ENCODE measurements at places on chromosomes 11 and 22. TPM values are rescaled to one million over a fixed set of nuclear protein-coding genes. Genes with fewer than 3 reads are reported as not detected.

DNA sequence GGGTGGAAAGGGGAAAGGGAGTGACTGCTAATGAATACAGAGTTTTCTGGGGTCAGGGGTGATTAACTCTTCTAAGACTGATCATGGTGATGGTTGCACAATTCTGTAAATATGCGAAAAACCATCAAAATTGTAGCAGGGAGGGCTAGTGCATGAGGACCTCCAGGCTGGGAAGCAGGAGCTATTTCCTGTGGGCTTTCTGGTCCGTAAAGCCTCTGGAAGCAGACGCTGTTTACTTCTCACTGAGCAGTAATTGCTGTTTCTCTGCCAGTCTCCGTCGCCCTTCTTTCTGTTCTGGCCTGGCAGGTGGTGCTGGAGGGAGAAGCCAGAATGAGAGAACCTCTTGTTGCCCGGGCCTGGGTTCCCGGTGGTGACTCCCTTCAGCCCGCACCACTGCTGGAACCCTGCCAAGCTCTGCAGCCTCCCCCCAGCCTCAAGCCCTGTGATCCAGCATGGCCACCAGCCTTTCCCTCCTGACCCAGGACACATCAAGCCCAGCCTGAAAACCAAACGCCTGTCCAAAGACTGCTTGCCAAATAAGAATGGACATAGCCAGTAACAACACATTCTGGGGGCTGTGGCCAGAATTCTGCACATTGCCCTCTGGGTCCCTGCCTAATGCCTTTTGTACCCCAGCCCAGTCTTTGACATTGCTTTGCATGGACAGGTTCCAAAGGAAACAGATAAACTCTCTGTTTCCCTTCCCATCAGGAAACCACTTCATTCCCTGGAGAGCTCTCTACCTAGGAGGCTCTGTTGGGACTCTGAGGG lies 201.0 kb upstream of the NAV2 start:
- no peak for DNase-seq

GRCh38 chr22:49497266-49497665 lies 330.4 kb downstream of the BRD1 start:
- no peak for DNase-seq

- no peak for DNase-seq
These were observed 22.0 kb downstream of the ATG13 start for GRCh38 chr11:46639197-46639839.

DNA sequence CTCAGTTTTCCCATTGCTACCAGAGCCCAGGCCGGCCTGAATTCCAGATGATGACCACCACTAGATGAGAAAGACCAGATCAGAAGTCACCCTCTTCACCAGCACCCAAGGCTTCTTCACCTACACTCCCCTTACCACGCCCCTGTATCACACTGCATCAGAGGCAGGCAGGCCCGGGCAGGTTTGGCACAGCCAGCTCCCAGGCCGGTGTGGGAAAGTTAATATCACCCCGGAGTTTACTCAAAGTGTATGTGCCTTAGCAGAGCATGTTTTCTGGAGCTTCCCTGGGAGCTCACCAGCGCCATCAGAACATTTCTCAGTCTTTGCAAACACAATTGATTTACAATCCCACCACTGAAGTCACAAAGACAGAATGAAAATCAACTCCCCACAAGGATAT lies 47.5 kb upstream of the POU2AF1 start:
- DNase-seq = no peak

- no peak for DNase-seq
These were observed 19.5 kb upstream of the TCF20 start for GRCh38 chr22:42289671-42290541.

DNA sequence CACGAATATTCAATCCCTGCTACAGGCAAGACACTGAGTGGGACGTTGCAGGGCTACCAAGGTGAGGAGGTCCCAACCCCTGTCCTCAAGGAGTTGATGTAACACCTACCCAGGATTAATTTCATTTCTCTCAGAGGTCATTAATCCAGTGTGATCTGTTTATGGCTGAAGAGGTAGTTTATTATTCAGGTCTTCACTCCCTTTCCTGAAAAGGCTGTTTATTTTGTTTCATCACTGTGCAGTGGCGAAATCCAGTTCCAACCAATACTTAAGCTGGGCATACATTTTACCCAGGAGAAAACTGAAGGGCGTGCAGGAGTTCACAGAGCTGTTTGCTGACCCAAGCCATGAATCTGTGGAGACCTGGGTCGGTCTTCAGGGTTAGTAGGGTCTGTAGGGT lies 2.7 kb upstream of the PTPRJ start:
- no peak for DNase-seq

- DNase-seq = no peak
These were observed 8.2 kb downstream of the MS4A15 start for GRCh38 chr11:60764879-60765278.

GRCh38 chr22:20922141-20922751 lies 5.0 kb downstream of the CRKL start:
- no peak for DNase-seq

DNA sequence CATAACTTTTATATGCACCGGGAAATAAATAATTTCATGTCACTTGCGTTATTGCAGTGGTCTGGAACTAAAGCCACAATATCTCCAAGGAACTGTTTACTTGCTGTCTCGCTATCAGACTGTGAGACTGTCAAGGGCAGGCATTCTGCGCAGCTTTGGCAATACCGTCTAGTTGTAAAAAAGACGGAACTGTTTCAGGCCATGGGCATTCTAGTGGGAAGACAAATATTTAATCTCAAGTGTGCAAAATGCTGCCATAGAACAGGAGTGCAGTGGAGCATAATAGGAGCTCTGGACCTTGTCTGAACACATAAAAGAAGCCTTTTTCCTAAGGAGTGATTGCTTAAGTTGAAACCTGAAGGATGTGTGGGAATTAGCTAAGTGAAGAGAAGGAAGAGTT lies 53.8 kb downstream of the PACS1 start:
- DNase-seq = no peak

GRCh38 chr11:75594211-75594610 lies 32.2 kb downstream of the SERPINH1 start:
- no peak for DNase-seq

DNA sequence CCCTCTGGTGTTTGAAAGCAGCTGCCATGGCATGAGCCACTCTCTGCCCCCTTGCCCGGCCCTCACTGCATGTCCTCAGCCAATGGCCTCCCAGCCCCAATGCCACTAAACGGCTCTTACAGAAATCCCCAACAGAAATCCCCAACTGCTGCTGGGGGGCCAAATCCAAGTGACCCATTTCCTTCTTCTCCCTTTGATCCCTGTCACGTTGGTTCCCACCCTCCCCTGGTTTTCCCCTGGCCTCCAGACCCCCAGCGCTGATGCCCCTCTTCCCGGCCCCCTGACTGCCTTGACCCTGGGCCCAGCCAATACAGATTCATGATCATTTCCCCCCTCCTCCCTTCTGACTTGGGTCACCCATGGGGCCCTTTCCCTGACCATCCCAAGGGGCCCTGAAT lies 30.9 kb downstream of the IGLL1 start:
- DNase-seq = no peak

DNA sequence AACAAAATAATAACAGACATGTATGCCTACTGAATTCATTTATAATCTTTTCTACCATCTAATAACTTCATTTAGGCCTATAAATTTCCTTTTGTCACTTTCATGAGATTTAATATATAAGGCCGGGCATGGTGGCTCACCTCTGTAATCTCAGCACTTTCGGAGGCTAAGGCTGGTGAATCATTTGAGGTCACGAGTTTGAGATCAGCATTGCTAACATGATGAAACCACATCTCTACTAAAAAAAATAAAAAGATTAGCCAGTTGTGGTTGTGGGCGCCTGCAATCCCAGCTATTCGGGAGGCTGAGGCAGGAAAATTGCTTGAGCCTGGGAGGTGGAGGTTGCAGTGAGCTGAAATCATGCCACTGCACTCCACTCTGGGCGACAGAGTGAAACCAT lies 14.2 kb upstream of the NTM start:
- no peak for DNase-seq

- no peak for DNase-seq
These were observed 29.9 kb downstream of the GLB1L2 start for GRCh38 chr11:134361661-134362060.

GRCh38 chr11:102470251-102470650 lies 17.7 kb upstream of the TMEM123 start:
- no peak for DNase-seq

GRCh38 chr11:74162681-74163467 lies 7.9 kb downstream of the C2CD3 start:
- DNase-seq = no peak

DNA sequence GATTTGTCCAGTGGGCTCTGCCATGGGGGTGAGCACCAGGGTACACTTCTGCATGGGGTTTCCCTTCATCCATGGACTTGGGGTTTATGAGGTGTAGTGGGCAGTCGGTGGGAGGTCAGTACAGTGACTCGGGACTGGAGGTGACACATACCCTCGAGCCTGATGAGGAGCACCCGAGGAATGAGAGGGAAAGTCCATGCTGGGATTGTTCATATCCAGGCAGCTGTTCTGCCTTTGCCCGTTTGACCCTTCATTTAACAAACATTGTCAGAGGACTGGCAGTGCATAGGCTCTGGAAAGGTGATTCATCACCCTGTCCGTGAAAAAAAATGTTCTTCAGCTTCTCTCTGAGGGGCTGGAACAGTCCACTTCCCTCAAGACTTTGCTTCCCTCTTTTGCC lies 2.7 kb downstream of the NAV2 start:
- DNase-seq = no peak

GRCh38 chr11:93017821-93018690 lies 48.6 kb downstream of the MTNR1B start:
- DNase-seq = no peak

GRCh38 chr22:49954354-49954753 lies 6.2 kb upstream of the PIM3 start:
- DNase-seq = no peak

DNA sequence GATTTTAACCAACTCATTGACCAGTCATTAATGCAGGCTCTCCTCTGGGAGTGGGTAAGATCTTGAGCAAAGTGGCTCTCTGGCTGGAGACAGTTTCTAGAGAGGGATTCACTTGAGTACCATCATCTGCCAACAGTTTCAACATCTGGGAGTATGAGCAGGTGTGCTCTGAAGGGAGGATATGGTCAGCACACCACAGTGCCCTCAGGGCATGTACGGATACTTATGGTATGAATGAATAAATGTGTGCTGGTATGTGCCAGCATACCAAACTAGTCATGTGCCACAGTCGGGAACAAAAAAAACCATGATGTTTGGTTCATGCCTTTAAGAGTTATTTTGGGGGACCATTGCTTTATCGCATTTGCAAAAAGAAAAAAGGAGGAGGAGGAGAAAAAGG lies 1197.5 kb upstream of the TENM4 start:
- no peak for DNase-seq

Gene CST6
- not detected for total RNA-seq

Gene HTATIP2
- 17.8 TPM for total RNA-seq

Gene OR8D1
- not detected for total RNA-seq

Gene OR51B2
- total RNA-seq = not detected

Gene IGLL1
- not detected for total RNA-seq

Gene POTEH
- total RNA-seq = not detected

Gene FREY1
- total RNA-seq = 2.5 TPM

Gene OR51I1
- not detected for total RNA-seq

Gene KCTD14
- total RNA-seq = 1.6 TPM

Data from neural crest cell (in vitro differentiated cells).